NAMALWA (cell line): ENCODE measurements at places on chromosomes 1 and 21.
A peak's percentile ranks its signal among the peaks of the same experiment; 100 is the strongest.

DNA sequence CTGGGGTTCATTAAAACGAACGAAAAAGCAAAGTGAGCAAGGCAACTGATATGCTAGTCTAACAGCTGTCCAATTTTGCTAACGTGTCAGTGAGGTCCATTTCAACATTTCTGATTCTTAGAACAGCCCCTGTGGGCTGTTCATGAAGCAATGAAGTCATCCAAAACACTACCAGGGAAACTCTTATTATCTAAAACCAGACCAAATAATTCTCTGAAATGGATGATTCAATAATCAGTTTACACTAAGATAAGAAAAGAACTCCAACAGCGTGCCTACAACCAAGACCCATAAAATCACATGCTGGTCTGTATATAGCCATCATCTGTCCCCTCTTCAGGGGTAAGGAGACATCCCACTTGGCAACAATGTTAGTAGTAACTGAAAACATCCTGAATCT lies 122.7 kb downstream of the TGFBR3 start:
- no peak for DNase-seq

- DNase-seq: no peak
Measured at GRCh38 chr1:218336328-218336727, 8.8 kb upstream of the TGFB2 start.

DNA sequence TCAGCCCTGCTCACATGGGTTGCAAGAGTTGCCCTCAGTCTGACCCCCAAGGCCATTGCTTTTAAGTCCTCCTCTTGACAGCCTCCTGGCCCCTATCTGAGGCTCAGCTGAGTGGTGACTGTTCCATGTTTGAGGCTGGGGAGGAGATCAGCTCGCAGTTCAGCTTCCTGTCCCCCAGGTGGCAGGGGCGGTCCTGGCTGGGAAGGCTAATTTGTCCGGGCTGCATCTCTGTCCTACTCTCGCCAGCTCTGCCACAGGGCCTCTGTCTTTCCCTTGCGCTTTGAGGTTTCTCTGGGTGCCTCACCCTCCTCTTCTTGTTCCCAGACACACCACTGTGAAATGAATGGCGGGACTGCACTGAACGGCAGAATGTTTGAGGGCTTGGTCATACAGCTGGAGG lies 157.3 kb downstream of the KCNJ6 start:
- peak; percentile 47 for DNase-seq

DNA sequence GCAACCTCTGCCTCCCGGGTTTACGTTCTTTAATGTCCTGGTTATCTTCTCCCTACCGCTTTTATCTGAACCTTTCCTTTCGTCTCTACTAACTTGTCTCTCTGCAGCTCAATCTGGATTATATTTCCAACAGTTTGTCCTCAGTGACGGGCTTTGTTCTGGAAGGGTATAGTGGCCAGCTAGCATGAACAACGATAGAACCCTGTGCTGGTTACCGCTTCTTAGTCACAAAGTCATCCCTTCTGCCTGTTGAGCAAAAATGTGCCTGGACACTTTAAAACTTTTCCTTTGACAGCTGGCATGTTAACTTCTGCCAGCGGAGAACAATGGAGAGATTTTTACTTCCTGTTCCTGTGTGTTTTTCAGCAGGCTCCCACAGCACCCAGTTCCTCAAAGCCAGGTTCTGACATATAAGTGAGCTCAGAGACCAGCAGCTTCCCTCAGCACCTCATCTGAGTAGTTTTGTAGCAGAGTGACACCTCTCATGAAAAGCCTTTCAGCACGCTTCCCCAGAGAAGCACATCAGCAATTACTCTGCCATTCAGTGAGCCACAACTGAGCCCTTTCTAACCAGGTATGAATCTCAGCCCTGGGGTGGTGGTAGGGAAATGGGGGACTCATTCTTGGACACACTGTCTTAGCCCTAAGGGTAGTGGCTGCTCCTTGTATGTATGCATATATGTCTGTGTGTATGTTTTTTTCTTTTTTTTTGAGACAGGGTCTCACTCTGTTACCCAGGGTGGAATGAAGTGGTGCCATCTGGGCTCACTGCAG lies 23.6 kb upstream of the CCDC17 start:
- DNase-seq: no peak

GRCh38 chr1:31977385-31978131 lies 36.1 kb upstream of the KHDRBS1 start:
- peak; percentile 47 for DNase-seq

- peak; percentile 64 for DNase-seq
Measured at GRCh38 chr1:246930830-246931548, 759 bp downstream of the AHCTF1 start.

- DNase-seq: no peak
Measured at GRCh38 chr1:64906447-64906846, 59.9 kb downstream of the JAK1 start.

DNA sequence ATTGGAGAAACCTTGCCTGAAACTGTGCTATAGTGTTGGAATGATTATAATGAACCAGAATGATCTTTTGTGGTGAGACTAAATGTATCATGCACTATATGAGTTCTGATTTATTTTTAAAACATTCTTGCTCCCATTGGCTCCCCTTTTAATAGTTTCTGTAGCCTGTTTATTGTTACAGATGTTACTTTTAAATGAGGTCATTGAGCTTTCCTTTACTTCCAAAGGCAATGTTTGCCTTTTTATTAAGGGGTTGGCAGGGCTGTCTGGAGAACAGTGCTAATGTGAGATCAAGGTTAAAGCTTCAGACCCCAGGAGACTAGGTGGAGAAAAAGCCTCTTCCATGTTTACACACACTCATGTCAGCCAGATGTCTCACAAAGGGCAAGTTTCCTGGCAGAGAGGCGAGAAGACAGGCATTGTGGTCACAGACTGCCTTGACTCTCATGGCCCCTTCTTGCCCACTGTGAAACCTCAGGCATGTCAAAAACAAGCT lies 120.6 kb upstream of the RAVER2 start:
- DNase-seq: no peak

- no peak for DNase-seq
Measured at GRCh38 chr1:191839891-191840290, 318.4 kb upstream of the RGS18 start.

GRCh38 chr1:151988405-151988923 lies 5.2 kb downstream of the S100A10 start:
- no peak for DNase-seq

DNA sequence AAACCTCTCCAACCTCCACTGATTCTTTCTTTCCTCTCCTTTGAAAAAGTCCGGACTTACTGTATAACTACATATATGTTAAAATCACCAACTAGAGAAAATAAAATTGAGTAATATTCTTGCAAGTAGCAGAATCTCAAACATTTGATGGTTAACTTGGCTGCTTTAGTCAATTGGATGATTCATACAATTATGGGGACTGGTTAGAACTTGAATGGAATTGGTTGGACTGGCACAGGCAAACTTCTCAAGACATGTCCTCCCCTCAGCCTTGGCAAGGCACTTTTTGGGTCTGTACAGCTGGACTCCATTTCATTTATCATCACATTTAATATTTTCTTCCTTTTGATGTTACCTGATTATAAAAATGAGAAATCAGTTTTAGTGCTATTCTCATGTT lies 6.5 kb downstream of the WLS start:
- DNase-seq: no peak

DNA sequence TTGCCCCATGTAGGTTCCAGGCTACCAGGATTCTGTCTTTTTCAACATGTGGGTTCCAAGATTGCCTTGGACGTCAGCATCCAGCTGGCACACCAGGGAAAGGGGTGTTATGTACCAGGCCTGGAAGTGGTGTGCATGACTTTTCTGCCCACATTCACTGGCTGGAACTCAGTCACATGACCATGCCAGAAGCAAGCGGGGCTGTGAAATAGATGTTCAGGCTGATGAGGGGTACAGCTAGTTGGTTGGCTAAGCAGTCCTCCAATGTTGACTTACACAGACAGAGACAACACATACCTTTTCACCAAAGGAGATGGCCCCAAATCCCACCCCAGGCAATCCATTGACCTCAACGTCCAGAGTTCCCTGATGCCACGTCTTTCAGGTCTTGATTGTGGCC lies 14.3 kb upstream of the PLEKHM2 start:
- DNase-seq: no peak

GRCh38 chr1:145736191-145736590 lies 16.9 kb downstream of the CD160 start:
- DNase-seq: no peak

GRCh38 chr21:43645136-43645891 lies 14.0 kb downstream of the HSF2BP start:
- DNase-seq: peak; percentile 86

DNA sequence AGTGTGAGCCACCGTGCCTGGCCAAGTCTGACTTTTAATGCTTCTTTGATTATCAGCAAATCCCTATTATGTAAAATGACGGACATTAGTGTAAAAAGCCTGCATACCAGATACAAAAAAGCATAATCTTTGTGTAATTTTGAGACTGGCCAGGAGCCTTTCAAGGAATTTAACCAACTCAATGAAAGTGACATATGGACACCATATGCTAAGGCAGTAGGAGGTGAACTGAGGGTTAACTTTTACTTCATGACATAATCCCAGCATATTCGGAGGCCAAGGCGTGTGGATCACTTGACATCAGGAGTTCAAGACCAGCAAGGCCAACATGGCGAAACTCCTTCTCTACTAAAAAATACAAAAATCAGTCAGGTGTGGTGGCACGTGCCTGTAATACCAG lies 94.6 kb downstream of the EIF4G3 start:
- DNase-seq: no peak

DNA sequence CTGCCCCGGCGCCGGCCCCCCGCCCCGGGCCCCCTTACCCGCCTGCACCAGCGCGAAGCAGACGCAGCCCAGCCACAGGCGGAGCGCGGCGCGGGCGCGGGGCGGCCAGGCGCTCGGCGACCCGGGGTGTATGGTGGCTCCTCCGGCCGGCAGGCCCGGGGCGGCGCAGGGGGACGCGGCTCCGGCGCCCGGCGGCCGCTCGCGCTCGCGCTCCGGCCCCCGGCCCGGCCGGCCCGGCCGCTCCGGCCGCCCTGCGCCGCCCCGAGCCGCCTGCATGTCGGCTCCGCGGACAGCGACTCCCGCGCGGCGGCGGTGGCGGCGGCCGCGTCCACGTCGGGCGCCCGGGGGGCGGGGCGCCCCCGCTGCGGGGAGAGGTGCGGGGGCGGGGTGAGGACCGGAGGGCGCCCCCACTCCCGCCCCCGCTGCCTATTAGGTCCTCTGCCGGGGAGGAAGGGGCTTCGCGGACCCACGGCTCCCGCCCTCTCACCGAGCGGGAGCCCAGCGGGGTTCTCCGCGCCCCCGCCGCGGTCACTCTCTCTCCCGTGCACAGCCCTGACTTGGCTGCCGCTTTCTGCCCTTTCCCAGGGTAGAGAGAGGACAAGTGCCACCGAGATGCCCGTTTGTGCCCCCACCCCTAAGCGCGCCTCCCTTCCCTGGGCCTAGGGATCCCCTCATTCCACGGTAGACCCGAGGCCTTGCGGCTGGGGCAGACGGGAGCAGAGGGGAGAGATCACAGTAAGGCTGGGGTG lies at the start of gene FNDC5:
TSS of gene FNDC5 (minus strand) at position 298 of the 749 bp plus-strand sequence.
- no peak for DNase-seq

DNA sequence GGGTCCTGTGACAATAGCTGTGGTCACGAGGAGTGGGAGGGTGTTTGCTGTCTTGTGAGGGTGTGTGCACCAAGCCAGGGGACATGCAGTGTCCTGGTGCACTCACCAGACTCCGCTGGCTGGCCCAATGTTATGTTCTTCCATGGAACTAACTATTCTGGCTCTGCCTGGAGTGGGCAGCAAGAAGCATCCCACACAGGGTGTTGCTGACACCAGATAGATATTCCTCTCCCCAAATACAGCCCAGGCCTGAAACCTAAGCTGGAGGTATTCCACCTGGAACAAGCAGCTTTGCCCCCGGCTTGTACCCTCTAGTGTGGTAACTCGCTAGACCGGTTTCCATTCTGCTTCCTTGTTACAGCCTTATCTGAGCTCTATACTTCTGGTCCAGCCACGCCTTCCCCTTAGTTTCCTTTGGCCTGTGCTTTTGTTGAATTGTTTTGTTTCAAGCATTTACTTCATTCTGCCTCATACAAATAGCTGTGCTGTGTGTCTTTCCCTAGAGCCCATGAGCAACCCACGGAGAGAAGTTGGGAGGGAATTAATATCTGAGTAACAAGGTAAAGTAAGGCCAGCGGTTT lies 14.7 kb upstream of the LY9 start:
- DNase-seq: no peak

GRCh38 chr1:61853583-61853982 lies 111.3 kb downstream of the PATJ start:
- DNase-seq: peak; percentile 44

DNA sequence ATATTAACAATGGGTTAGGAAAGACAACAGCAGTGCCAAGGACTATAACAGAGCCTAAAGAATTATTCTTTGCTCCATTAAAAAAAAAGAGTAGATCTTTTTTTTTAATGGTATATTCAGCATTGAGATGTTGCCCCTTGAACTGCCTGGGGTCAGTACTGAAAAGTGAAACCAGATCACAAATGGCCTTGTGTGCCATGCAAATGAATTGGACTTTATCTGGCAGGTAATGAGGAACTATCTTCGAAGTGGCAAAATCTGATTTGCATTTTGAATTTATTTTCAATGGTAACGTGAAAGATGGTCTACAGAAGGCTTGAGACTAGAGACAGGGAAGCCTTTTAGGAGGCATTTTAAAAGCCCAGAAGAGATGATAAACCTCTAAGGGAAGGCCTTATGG lies 21.4 kb upstream of the PKN2 start:
- DNase-seq: no peak

- peak; percentile 42 for DNase-seq
Measured at GRCh38 chr1:7616076-7616832, 154.8 kb upstream of the VAMP3 start.

GRCh38 chr1:222588135-222588534 lies 1.6 kb downstream of the TAF1A start:
- peak; percentile 17 for DNase-seq

DNA sequence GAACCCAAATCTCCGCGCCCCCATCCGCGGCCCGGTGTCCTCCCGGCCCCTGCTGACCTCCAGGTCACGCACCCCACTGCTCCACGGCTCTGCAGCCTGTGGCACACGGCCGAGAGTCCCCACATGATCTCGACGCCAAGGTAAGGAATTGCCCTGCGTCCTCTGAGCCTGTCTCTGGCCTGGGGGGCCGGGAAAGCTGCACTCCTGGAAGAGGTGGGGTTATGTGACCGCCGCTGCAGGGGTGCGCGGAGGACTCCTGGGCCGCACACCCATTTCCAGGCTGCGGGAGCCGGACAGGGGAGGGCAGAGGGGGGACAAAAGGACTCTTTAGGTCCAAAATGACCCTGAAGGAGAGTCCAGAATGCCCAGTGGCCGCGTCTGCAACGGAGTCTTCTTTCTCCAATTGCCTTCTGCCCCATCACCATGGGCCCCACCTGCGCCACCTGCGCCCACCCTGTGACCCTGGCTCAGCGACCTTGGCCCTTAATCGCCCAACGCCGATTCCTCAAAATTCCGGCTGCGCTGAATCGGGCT lies 997 bp upstream of the SIM2 start:
- no peak for DNase-seq

DNA sequence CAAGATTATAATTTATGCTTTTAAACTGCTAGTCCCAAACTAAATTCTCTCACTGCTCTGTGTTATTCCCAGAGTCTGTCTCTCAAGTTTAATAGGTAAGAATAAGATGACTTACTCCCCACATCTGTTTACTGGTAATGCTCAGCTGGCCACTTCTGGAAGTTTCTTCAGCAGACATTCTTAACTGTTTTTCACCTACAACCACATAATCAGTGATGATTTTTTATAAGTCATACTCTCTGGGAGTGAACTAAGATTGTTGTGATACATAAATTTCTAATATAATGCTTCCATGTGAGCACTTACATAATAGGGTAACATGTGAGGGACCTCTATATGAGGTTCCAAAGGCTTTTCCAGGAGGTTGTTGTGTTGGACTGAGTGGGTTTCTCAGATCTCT lies 8.7 kb downstream of the SLAMF7 start:
- no peak for DNase-seq
